ENCODE measurements at places on chromosomes 4 and X.

DNA sequence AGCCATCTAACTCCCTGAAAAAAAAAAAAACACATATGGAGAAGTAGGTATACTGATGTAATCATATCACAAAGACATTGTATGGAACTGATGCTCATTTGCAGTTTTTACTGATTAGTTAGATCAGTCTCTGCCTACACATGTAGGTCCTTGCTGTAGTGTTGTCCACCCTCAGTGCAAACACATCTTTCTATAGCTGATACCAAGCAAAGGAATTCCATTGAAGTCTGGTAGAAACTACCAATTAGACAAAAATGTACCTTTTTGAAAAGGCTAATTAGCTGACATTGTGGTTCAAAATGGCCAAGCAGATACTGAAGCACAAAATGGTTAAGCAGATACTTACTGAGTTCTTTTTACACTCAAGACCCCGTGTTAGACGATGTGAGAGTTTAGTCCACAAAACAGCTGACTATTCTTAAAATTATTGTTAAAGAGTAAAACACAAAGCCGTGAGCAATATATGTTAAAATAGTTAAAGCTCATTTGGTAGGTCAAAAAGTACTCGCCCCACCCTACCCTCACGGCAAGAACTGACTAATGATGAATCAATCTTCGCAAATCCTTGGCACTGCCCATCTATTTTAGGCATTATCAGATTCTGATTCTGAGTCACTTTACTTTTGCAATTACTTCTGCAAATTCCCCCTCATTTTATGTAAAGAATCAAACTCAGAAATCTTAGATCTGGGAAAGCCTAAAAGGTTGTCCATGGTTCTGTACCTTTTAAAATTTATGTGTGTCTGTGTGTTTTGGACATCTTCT lies 40.4 kb downstream of the COL4A6 start:
- DNase-seq, result no peak

DNA sequence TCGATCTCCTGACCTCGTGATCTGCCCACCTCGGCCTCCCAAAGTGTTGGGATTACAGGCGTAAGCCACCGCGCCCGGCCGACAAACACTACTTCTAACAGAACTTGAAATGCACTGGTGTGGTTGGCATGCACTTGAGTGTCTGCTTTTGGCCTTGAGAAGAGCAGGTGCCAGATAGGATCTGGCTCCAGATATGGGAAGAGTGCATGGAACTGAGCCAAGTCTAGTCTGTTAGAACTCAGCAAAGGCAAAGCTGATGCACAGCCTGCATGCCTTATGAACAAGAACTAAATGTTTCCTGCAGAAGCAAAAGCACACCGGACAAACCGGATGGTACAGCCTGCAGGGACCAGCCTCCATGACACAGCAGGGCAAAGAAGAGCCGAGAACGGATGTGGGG lies 35.1 kb upstream of the TBL1X start:
- DNase-seq, result no peak

DNA sequence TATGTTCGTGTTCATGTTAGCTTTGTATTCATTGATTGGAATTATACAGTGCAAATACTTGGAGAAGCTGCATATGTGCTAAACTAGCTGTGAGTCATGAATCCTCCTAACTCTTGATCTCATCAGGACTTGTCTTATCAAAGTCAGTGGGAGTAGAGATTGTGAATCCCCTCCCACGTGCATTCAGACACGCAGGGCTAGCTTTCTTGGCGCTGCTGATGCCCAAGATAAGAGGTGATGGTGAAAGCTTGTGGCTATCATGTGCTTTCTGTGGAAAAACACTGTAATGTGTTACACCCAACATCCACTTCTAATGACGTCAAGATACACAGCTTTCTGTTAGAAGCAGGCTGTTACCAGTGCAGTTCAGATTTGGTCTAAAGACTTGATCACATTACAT lies 348.7 kb upstream of the HAND2 start:
- DNase-seq, result no peak

DNA sequence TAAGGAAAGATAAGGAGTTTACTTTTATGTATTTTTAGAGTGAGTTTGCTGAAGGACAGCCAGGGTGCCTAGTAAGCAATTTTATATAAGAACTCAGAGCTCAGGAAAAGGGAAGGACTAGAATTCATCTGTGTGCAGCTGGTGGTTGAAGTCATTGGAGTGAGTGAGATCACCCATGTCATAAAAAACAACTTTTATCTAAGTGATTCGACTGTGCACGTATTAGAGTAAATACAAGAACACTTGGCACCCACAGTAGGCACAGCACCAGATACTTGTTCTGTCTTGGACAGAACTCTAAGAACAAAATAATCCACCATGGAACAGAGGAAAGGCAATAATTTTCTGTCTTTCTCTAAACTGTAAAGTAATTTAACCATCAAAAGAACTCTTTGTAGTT lies 31.6 kb downstream of the SYNPO2 start:
- no peak for DNase-seq

DNA sequence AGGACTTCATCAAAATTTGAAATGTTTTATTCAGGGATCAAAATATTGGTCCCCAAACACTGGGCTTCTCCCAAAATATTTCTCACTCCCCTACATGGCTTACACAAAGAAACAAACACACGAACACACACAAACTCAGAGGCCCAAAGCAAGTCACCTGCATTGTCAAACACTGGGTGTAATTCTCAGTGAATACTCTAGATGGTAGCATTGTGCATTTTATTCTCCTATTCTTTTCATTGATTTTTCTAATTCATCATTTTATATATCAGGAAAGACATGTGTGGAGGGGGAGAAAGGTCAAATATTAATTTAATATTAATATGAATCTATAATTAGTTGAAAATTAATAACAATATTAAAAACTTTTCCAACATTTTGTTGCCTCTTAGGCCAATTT lies 72.3 kb upstream of the TNMD start:
- no peak for DNase-seq

- DNase-seq, result no peak
Observed at GRCh38 chr4:83197555-83198235, 83.2 kb upstream of the PLAC8 start.

DNA sequence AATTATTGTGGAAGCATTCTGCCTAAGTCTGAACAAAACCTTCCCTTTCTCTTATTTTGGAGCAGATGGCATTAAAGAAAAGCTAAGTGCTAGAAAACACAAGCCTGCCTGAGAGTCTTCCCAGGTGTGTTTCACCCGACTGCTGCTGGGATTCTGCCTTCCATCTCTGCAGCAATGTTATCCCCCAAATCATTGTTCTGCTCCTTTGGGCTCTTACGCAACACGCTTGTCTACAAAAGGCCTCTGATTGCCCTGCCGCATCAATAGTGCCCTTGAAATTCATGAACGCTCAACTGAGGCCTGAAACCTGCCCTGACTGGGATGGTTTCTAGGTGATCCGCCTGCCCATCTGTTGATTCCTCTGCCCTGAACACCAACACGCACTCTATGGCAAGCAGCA lies 80.3 kb downstream of the SEL1L3 start:
- no peak for DNase-seq

DNA sequence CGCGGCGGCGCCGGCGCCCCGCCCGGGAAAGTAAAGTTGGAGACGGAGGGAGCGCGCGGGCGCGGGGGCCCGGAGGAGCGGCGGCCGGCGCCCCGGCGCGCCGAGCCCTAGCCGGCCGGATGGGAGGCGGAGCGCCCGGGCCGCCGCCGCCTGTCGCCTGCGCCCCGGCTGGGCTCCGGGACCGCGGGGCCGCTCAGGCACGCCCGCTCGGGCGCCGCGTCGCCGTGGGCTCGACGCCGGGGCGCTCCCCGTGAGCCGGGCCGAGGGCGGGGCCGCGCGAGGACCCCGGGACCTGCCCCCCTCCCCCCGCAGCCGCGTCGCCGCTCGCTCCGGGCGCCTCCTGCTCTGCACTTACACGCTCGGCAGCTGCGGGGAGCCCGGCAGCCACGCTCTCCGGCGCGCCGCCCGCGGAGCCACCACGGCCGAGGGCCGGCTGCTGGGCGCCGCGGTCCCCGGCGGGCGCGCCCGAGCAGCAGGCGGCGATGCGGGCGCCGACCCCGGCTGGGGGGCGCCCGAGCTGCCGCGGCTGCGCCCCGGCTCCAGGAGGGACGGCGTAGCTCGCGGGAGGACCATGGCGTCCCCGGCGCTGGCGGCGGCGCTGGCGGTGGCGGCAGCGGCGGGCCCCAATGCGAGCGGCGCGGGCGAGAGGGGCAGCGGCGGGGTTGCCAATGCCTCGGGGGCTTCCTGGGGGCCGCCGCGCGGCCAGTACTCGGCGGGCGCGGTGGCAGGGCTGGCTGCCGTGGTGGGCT lies at the start of gene ADRA2C:
Gene ADRA2C (plus strand): TSS at position 350 of the 749 bp plus-strand sequence. CDS start 222 bp downstream, at position 572.
- DNase-seq, result no peak

GRCh38 chrX:21993265-21993664 lies 38.9 kb upstream of the PHEX start:
- DNase-seq, result no peak

DNA sequence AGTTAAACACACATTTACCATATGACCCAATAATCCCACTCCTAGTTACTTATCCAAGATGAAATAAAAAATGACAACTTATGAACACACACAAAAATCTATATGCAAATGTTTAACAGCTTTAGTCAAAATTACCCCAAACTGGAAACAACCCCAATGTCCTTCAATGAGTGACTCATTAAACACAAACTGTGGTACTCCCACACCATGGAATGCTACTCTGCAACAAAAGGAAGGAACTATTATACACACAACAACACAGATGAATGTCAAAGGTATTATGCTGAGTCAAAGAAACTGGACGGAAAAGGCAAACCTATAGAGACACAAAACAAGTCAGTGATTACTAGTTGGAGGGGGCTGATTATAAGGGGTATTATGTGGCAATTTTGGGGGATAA lies 40.5 kb downstream of the MED14 start:
- DNase-seq, result no peak

GRCh38 chr4:8904666-8905065 lies 33.0 kb upstream of the HMX1 start:
- no peak for DNase-seq

DNA sequence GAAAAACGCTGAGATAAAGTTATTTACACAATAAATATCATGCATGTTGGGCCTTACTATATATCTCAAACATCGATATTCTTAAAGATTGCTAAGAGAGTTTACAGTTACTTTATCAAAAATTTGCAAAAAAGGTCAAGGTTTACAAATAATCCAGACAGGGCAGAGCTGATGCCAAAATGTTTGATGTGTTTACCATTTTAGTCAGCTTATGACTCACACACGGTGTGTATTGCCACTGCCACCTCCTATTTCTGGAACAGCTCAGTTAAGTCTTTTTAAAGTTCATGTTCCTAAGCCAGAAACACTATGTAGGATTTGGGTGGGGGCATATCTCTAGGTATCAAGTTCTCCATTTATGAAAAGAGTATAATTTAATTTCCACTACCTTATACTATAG lies 580.6 kb downstream of the INPP4B start:
- no peak for DNase-seq

- DNase-seq, result no peak
Observed at GRCh38 chrX:131054906-131055305, 3.2 kb upstream of the ARHGAP36 start.

DNA sequence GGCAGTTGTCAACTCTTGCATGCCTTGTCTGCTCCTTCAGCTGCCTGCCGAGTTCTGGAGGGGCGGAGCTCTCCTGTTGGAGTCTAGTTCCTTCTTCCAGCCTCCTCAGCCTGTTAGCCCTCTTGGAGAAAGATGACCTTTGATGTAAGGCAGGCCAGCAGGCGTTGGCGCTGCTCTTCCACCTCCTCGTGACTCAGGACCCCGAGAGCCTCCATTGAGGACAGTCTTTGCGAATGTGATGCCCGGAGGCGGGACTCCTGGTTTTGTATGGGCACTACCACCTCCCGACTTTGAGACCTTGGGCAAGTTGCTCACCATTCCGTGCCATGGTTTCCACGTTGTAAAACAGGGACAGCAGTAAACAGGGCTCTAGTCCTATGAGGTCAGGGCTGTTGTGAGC lies 108.3 kb downstream of the TENM3 start:
- DNase-seq, result no peak

DNA sequence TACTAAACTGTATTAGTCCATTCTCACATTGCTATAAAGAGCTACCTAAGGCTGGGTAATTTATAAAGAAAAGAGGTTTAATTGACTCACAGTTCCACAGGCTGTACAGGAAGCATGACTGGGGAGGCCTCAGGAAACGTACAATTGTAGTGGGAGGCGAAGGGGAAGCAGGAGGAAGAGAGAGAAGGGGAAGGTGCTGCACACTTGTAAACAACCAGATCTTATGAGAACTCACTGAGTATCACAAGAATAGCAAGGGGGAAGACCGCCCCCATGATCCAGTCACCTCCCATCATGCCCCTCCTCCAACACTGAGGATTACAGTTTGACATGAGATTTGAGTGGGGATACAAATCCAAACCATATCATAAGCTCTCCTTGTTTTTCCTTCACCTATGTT lies 40.9 kb downstream of the RPA4 start:
- DNase-seq, result no peak

DNA sequence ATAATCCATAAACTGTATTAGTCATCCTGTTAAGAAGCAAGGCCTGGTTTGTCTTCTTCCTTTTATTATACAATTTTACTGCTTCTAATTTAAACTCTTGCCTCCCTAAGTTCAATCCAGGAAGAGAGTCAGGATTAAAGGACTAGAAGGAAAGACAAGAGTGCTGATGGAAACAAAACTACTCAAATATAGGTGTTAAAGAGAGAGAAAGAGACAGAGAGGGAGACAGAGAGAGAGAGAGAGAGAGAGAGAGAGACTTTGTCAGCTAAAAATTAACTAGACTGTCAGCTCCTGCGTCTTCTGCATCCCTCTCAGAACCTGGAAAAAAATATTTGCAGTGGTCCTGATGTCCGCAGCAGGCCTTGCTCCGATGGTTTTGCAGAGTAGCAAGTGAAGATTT lies 13.5 kb upstream of the FGG start:
- no peak for DNase-seq

DNA sequence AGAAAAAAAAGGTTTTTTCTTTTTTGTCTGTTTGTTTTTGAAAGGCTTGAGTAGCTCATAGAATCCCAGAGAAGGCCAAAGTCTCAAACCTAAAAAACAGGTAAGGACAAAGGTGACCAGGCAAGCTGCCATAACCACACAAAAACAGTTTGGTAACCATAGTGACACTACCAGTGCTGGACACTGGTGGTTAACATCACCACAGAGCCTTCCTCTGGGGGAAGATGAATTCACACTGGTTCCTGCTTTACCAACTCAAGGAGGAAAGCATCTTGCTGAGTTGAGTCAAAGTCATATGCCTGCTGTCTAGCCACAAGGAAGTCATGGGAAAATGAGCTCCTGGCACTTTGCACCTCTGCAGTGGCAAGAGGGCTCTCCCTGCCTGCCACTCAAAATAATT lies 32.5 kb downstream of the IDS start:
- no peak for DNase-seq

- no peak for DNase-seq
Observed at GRCh38 chr4:2059726-2060602, 837 bp downstream of the NAT8L start.

DNA sequence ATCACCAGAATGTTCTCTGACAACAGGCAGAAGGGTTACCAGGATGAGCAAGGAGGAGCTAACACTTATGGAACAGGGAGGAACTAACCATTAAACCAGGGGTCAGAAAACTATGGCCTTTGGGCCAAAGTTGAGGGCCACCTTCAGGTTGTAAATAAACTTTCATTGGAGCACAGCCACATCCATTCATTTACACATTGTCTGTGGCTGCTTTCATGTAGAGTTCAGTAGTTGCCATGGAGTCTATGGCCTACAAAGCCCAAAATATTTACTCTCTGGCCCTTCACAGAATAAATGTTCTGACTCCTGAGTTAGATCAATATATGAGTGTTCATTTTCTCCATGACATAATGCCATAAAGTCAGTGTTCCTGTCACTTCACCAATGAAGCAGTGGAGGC lies 13.2 kb upstream of the HCCS start:
- no peak for DNase-seq

GRCh38 chr4:181204109-181204508 lies 1039.1 kb upstream of the TENM3 start:
- no peak for DNase-seq

Measured in hypothalamus (tissue), 51 donors.